ENCODE measurements at places on chromosomes 13 and 19.

GRCh38 chr19:35592226-35592625, 6.3 kb downstream of the PMIS2 start:
- DNase-seq: no peak

- no peak for DNase-seq
Measured at GRCh38 chr19:38228005-38228377, 4.0 kb upstream of the DPF1 start.

DNA sequence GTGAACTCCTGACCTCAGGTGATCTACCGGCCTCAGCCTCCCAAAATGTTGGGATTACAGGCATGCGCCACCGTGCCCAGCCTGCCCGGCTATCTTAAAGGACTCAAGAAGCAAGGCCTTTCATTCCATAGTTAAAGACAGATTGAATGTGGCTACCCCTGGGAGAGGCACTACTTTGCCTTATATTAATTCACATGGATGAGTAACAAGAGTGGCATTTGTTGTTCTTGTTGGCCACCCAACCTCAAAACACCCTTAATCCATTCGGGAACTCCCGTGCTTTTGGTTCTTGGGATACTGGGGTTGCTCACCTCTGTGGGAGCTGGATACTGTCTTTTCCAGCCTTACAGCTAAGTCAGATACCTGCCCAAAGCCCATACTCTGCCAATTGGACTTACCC, 34.4 kb upstream of the ABCC4 start:
- no peak for DNase-seq

DNA sequence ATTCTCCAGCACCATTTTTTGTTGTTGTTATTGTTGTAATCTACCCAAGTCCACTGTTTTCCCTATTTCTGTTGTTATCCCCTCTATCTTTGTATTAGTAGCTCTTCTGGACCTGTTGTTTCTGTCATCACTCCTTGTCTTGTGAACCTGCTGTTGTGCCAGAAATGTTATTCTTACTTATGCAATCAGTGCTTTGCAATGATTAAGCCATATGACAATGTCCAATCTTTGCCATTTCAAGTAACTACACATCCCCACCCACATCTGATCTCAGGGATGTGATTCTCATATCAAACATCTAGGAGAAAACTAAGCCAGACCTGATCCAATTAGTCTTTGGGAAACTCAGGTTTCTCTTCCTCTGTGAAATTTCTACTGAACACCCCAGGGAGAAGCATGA, 472.6 kb upstream of the KLHL1 start:
- no peak for DNase-seq

DNA sequence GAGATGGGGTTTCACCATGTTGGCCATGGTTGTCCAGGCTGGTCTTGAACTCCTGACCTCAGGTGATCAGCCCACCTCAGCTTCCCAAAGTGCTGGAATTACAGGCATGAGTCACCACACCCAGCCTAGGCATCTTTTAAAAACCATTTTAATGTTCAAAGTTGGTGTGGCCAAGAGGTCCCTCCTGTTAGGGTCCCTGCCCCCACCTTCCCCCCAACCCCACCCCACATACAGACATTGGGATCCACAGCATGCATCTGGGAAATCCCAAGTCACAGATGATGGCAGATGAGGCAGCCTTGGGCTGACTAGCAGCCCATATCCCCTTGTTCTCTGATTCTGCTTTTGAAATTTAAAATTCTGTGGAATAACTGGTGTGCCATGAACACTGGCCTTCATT, 226.0 kb downstream of the KATNAL1 start:
- no peak for DNase-seq

- DNase-seq: peak; percentile 43
Measured at GRCh38 chr13:48976576-48977285, 1.0 kb downstream of the FNDC3A start.

DNA sequence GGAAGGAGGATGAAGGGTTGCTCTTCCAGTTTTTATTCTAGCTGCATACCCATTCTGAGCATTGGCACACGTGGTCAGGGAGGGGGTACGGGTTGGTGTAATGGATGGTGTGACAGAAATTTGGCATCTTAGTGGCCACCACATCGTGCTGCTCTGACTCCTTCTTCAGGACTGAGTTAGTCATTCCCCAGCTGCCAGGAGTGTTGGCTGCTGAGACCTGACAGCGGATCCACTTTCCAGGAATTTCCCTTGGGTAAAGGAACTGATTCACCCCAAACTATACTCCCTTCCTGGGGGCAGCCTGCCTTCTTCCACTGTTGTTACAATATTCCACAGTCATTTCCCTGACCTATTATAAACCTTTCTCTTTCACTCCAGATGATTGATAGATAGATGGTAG, 595.5 kb upstream of the KLHL1 start:
- DNase-seq: no peak

GRCh38 chr13:26602783-26603182, 45.3 kb downstream of the WASF3 start:
- no peak for DNase-seq

DNA sequence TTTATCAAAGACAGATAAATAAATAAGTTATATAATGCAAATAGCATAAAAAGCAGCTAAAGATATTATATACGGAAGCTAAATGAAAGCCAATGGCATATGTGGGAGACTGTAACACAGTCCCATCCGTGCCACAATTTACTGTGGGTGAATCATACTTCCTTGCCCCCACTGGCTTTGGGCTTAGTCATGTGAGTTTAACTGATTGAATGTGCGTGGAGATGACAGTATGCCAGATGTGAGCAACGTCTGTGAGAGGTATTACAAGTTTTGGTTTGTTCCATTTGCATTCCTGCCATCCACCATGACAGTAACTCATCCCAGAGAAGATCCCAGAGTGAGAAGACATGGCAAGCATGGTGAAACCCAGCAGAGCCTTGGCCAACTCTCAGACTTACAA, 340.0 kb downstream of the SUCLA2 start:
- no peak for DNase-seq

DNA sequence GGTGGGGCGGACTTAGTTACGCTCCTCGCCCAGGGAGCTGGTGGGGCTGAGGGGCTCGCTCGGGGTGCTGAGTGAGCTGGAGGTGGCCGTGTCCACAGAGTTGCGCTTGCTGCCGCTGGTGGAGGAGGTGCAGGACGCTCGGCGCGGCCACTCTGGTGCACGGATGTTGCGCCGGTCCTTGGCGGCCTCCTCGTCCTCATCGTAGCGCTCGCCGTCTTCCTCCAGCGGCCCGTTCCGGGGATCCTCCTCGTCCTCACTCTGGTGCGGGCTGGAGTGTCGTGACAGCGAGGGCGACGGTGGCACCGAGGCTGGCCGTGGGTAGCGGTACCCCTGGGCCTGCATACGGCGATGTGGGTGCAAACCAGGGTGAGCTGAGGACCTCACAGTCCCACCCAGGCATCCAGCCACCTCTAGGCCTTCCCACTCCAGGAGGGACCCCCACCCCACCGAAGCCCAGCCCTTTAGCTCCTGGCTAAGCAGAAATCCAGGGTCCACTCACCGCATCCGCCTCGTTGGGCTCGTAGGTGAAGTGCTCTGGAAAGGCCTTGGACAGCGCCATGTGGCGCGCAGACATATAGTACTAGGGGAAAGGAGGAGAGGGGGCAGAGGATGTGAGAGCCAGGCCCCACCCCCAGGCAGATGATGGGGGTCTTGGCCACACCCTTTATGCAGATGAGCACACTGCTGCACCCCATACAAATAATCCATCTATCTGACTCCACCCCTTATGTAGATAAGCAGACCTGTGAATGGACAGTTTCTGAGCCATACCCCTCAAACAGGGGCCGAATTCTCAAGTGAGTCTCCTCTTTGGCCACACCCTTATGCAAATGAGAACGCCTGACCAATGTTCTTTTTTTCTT, 4.4 kb downstream of the FTL start:
- no peak for DNase-seq

Data from stimulated activated CD4-positive, alpha-beta T cell treated with anti-CD3 and anti-CD28 coated beads, Interleukin-4, amount 100 ng/mL, for 48 hours (primary cell).